ENCODE measurements at places on chromosomes 3 and 15.

- DNase-seq, result no peak
These were observed 7.5 kb downstream of the PCSK6 start for GRCh38 chr15:101481917-101482525.

GRCh38 chr3:11780341-11780740 lies 66.3 kb downstream of the TAMM41 start:
- no peak for DNase-seq

DNA sequence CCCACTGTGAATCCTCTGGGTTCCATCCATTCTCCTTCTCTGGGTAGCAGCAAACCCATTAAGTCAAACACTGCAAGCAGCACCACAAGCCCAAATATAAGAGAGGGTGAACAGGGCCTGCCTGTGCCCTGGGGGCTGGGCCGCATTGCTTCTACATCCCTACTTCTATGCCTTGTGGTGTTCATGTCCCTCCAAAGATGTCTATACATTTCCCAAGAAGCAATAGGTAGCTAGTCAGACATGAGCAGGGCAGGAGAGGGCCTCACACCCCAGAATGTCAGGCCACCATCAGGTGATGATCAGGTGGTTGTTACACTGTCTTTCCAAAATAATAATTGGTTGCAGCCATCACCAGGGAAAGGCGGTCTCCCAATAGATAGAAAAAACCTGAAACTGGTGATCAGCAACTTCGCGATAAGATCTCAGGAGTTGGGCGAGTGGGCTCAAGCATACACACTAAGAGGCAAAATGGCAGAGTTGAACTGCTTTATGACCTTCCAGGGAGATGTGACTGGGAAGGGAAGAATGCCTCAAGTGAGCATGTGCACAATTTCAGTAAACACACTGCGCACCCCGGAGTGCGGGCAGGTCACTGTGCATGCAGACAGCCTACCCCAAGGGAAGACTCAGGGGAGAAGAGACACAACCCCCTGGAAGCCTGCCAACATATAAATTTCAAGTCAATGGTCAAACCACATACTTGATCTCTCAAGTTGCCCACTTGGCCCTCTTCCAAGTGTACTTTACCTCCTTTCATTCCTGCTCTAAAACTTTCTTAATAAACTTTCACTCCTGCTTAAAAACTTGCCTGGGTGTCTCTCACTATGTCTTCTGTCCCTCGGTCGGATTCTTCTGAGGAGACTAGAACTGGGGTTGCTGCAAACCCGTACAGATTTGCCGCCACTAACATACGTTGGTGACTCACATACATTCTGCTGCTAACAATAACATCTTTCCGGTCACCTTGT lies 39.9 kb downstream of the KLF15 start:
- DNase-seq, result no peak

- no peak for DNase-seq
These were observed 189.1 kb upstream of the CADPS start for GRCh38 chr3:63064209-63064755.

DNA sequence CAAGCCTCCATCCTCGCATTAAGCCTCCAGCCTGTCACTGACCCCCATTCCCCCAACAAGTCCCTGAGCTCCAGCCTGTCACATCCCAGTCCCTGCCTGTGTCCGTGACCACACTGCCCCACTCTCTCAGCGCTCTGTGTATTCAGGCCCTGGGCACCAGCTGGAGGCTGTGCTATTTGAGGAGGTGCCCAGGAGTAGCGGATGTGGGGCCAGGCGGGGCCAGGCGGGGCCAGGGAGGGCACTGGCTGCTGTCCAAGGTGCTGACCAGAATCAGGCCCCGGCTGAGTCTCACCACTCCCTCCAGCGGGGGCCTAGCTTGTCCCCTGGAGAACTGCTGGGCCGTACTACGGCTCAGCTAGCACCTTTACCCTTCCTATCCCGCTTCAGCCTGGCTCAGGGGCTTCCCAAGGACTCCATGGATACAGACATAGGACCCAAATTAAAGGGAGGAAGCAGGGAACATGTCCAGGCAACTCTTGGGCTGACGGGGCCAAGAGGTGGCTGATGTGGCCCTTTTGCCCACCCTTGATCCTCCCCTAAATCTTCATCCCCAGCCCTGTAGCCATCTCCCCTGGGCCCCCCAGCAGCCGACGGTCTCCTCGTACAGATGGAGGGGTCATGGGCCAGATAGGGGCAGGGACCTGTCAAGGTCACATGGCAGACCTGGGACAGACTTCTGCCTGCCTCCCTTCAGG lies 1.1 kb downstream of the HHATL start:
- peak; percentile 62 for DNase-seq

DNA sequence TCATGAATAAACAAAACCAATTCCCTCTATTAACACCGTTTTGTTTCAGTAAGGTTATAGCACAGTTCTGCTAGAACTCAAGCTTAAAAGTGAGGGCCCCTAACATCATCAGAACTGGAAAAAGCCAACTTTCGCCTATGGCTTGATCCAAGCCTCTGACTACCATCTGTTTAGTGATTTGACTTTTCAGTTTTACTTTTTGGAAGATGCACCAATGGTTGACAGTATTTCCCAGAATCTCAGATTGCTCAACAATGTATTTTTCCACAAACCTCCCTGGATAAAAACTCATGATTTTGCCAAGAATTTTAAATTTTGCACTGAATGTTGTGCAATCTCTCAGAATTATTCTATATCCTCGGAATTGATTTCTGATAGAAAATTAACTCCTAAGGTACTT lies 190.7 kb downstream of the LSAMP start:
- DNase-seq, result no peak

DNA sequence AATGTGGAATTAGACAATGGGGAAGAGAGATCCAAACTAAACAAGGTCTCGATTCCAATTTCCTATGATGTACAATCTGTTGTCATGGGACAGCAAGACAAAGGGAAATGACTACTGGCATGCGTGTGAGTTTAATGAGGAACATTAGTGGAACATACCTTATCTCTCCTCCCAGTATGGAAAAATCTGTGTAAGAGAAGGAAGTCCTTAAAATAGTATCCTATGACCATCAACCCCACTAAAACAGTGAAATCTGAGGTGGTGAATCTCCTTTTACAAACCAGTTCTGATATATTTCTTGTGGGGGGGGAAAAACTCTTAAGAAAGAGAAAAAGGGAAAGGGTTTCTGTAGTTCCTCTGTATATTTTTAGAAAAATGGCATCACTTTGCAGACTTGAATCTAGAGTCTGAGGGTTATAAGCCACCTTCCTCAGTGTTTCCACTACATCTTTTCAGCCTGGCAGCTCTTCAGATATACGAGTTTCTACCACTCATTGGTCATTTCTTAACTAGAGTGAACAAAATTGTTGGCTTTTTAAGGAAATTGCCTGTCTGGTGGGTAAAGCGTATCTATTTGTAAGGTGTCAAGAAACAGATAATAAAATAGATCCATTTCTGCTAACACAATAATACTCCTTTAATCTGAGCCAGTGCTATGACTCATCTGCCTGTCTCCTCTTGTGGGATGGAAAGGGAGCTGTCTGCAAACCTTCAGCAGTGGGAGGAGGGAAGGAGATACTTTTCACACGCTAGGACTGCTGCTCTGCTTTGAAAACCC lies 3.0 kb upstream of the TNFAIP8L3 start:
- peak; percentile 35 for DNase-seq

Measured in HTR-8/SVneo (cell line).